Activated CD4-positive, alpha-beta T cell treated with anti-CD3 and anti-CD28 coated beads, Interleukin-2, amount 50 U/mL, for 1 hour (primary cell): ENCODE measurements at places on chromosomes 3 and 15.

GRCh38 chr15:96311956-96312294 lies 18.6 kb upstream of the NR2F2 start:
- no peak for DNase-seq

GRCh38 chr3:187739094-187739560 lies 6.1 kb downstream of the BCL6 start:
- no peak for DNase-seq

- no peak for DNase-seq
Measured at GRCh38 chr3:149547413-149547812, 72.9 kb downstream of the TM4SF4 start.

GRCh38 chr15:68553994-68554720 lies 24.6 kb upstream of the CORO2B start:
- DNase-seq = peak; percentile 60

- no peak for DNase-seq
Measured at GRCh38 chr15:94272251-94272898, 41.0 kb downstream of the MCTP2 start.

DNA sequence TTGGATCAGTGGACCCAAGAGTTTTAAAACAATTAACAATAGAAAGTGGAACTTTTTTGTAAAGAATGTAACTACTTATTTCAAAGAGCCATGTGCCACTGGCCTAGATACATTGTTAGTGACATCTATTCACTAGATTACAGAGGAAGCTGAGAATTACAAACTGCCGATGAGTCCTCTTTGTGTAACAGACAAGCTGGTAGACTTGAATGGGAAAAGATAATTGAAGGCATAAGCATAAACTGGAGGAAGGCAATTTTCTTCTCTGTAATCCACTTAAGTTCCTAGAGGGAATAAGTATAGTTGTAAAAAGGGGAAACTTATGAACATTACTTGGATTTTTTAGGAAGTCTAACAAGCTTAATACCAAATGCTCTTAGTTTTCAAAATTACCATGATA lies 15.1 kb downstream of the THUMPD3 start:
- DNase-seq = no peak

DNA sequence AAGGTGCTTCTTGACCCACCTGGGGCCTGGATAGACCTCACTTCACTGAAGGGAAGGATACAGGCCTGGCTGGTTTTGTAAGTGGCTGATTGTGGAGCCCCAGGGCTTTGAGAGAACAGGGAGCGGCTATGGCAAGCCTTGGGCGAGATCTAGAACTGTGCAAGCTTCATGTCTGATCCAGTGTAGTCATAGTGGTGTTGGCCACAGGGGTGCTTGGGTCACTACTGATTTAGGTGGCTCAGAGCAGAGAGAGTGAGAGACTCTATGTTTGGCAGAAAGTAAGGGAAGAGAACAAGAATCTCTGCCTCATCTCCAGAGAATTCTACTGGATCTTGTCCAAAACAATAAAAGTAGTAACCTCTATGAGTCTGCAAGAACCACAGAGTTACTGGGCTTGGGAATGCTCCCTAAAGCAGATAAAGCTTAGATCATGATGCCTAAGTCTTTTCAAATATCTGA lies 394.2 kb upstream of the EPHA3 start:
- DNase-seq = no peak

DNA sequence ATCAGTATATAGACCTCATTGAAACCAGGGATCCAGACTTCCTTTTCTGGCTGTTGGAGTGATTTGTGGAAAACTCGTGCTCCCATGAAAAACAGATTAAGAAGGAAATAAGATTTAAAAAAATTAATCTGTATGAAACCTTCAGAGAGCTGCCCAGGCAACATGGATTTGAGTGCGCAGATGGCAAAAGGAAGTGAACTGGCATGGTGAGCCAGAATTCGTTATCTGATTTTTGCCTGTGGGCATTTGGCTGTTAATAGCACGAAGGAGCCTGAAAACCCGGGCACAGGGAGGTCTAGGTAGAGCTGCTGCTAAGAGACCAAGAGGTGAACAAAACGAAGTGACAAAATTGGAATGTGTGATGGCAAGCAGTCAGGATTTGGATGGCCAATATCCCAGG lies 19.1 kb upstream of the SPINK8 start:
- DNase-seq = no peak

DNA sequence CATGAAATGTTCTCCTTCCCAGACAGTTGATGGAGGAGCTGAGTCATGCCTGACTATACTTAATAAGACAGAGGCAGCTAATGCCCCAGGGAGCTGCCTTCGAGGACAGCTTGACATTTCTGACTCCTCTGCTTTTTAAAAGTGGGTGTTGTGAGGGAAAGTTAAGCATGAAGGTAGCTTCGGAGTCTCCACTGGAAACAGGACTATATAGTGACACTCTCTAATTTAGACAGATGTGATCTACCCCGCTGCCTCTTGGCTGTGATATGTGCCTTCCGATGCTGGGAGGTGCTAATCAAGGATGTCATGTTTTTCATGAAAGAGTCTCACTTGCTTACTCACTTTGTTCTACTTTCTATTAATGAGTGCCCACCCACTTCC lies 72.7 kb downstream of the IL1RAP start:
- DNase-seq = no peak

- DNase-seq = no peak
Measured at GRCh38 chr3:159765030-159765859, 223.4 kb upstream of the IL12A start.

DNA sequence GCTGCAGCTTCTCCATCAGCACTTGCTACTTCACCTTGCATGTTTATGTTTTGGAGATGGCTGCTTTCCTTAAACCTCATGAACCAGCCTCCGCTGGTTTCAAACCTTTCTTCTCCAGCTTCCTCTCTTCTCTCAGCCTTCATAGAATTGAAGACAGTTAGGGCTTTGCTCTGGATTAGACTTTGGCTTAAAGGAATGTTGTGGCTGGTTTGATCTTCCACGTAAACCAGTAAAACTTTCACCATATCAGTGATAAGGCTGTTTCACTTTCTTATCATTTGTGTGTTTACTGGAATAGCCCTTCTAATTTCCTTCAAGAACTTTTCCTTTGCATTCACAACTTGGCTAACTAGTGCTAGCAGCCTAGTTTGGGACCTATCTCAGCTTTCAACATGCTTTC lies 11.7 kb upstream of the GNAT1 start:
- no peak for DNase-seq

DNA sequence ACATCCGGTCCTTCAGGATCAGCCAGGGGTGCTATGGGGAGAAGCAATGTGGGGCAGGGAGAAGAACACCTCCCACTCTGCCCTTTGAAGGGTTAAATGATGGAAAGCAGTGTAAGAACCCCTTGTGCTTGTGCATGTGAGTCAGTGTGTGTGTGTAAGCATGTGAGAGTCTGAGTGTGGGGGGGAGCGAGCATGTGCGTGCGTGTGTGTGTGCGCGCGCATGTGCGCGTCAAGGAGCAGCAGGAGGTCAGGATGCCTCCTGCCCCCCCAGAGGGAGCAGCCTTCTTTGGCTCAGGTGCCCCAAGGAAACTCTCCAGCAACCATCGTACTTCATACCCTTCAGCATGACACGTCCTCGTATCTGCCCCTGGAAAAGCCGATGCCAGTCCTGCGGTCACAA lies 30.3 kb downstream of the GALNT15 start:
- DNase-seq = no peak

GRCh38 chr15:68679961-68680371 lies 101.2 kb downstream of the CORO2B start:
- no peak for DNase-seq

GRCh38 chr3:105877336-105877910 lies 8.6 kb upstream of the CBLB start:
- DNase-seq = no peak

DNA sequence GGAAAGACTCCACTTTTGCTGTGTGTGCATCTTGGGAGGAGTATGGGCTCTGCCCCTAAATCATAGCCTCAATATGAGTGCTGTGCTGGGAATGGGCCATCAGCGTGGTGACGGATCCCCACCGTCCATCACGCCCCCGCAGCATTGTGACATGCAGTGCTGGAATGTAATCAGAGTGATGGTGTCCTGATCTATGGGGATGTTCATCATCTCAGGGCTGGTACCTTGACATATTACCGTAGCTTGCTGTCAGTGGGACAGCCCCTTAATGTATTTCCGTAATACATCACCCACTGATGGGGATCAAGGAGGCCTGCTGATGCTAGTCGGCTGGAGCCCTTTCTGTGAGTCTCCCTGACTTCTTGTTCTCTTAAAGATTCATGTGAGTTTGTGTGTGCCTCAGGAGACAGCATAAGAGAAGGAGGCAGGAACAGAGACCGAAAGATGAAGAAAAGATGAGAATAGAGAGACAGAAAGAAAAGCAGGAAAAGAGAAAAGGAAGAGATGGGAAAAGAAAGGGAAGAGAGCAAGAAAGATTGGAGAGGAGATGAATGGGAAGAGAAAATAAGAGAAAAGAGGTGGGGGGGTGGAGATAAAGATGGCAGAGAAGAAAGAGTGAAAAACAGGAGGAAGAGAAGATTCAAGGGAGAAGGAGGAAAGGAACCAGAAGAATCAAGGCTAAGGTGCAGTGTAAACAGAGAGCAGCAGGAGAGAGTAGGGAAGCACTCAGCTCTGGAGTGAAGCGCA lies 183.7 kb downstream of the RPLP1 start:
- no peak for DNase-seq

GRCh38 chr15:42032376-42033213 lies 11.8 kb upstream of the PLA2G4E start:
- no peak for DNase-seq

DNA sequence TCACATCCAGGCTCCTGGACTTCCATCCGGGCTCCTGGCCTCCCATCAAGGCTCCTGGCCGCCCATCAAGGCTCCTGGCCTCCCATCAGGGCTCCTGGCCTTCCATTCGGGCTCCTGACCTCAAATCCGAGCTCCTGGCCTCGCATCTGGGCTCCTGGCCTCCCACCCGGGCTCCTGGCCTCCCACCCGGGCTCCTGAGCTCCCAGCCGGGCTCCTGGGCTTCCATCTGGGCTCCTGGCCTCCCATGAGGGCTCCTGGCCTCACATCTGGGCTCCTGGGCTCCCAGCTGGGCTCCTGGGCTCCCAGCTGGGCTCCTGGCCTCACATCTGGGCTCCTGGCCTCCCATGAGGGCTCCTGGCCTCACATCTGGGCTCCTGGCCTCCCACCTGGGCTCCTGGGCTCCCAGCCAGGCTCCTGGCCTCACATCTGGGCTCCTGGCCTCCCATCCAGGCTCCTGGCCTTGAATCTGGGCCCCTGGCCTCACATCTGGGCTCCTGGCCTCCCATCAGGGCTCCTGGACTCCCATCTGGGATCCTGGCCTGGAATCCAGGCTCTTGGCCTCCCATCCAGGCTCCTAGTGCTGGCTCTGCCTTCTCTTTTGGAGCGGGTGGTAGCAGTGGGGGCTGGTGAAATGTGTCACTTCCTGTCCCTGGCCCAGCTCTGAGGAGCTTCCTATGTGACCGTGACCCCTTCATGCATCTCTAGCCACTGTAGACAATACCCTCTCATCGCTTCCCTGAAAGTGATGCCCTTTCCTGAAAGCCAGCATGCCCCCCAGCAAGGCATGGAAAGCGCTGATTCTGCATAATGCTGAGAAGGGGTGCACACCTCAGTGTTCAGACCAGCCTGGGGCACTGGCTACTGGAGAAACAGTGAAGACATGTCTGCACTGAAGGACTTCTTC lies 62.7 kb upstream of the BLM start:
- no peak for DNase-seq

DNA sequence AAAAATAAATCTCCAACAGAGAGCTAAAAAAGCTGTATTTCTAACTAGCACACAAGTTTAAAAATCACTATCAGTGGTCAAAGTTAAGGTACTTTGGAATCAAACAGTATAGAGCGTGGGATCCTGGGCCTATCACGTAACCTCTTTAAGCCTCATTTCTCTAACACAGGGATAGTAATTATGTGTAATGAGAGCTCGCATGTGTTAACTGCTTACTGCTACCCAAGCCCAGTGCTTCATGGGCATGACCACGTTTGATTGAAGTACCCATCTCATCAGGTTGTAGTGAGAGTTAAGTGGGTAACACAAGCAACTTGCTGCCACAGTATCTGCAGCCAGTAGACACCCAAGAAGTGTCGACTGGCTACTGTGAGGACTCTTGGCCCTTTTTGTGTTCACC lies 28.2 kb upstream of the NOX5 start:
- no peak for DNase-seq

GRCh38 chr3:109784285-109784684 lies 446.9 kb upstream of the DPPA4 start:
- DNase-seq = no peak

- DNase-seq = no peak
Measured at GRCh38 chr3:17974206-17974841, 231.9 kb upstream of the TBC1D5 start.

DNA sequence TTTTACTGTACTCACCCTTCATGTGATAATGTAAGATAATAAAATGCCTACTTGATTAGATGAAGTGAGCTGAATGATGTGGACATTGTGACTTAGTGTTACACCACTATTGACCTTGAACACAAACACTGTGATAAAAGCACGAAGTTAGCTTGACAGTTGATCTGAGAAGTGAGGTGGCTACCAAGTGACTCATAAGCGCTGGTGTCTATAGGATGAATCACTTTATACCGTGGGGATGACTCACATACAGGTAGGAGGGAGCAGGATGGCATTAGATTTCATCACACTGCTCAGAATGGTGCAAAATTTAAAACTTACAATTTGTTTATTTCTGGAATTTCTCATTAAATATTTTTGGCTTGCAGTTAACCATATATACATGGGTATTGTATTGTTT lies 174.7 kb upstream of the CNTN3 start:
- DNase-seq = no peak
